ENCODE measurements at places on chromosomes 5 and 9.

GRCh38 chr5:79149433-79149832 is 37.8 kb downstream of the BHMT start:
- no peak for DNase-seq

GRCh38 chr5:160385496-160385895 is 14.4 kb downstream of the FAM200C start:
- DNase-seq: peak; percentile 28

DNA sequence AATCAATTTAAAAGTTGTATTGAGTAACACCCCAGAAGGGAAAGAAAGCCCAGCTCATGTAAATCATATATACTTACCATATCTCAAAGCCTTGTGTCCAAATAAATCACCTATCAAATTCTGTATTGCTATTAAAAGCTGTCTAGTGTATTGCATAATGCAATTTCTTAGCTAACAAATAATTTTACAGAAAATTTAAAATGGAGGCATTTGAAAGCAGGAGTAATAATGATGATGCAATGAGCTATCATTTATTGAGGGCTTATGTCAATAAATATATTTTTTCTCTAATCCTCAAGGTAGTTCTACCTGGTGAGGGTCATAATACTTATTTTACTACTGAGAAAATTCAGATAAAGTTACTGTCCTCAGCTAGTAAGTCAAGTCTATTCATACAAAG is 42.8 kb upstream of the CDK5RAP2 start:
- no peak for DNase-seq

DNA sequence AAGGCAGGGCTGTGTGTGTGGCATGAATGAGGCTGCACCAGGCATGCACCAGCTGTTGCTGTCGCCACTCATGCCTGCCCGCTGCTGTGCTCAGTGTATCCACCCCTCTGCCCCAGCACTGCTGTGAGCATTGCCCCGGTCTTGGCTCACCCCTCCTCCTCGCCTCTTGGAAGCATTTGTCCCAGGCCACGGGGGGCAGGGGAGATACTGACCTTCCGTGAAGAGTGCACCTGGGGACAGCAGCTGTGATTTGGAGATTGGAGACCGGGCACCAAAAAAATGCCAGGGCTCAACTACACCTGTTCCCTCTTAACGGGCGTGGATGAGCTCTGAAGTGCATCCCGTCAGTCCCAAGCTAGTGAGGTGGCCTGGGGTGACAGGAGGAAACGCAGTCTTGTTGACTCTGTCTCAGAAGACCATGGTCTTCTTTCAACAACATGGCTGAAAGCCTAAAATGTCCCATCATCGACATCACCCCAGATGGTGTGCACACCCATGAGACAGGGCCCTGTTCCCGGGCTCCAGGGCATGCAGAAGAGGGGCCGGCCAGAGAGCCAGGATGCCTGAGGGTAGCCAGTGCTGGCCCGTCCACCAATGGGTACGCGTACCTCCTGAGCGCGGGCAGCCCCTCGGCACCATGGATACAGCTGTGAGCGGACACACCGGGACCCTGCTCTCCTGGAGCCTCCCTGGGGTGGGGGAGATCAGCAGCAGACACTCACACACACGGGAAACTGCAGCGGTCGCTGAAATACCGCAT is 115.8 kb downstream of the COL5A1 start:
- no peak for DNase-seq

- no peak for DNase-seq
Measured at GRCh38 chr5:72221099-72221498, 98.9 kb downstream of the MRPS27 start.

DNA sequence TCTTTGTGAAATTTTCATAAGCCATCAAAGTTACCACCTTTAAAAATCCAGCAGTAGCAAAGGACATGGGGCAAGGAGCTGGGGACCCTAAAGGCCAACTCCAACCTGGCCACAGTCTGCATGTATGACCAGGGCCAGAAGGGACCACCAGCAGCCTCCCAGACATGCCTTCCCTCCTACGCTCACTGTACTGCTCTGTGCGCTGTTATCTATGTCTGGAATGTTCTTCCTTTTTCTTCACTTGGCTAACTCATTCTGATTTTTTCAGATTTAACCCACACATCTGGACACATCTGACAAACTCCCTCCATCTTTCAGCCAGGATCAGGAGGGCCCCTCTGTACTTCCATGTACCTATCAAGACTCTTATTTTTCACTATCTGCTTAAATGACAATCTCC is 47.6 kb upstream of the TRAF1 start:
- DNase-seq: no peak

GRCh38 chr5:39947657-39948056 is 522.9 kb upstream of the DAB2 start:
- DNase-seq: peak; percentile 29

GRCh38 chr5:34524123-34524522 is 132.0 kb upstream of the RAI14 start:
- DNase-seq: peak; percentile 81

DNA sequence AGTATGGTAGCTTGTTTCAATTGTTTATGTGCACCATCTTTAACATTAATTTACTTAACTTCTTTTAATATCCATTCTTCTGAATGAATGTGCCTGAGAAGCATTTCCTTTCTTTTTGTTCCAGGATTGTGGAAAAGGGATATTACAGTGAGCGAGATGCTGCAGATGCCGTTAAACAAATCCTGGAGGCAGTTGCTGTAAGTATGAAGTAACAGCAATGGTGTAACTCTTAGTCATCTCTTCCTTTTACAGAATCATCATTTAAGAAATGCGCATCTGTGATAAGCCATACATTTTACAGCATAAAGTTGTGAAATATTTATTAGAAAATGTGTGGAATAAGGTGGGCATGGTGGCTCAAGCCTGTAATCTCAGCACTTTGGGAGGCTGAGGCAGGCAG is 117.7 kb downstream of the STARD4 start:
- peak; percentile 68 for DNase-seq

- no peak for DNase-seq
Measured at GRCh38 chr9:110143950-110144545, 63.9 kb downstream of the C9orf152 start.

GRCh38 chr5:96780626-96781025 is 27.1 kb downstream of the ERAP1 start:
- DNase-seq: peak; percentile 67
